ENCODE measurements at places on chromosomes 3 and 15.

GRCh38 chr3:100076731-100077529 is 37.4 kb downstream of the FILIP1L start:
- no peak for DNase-seq

- DNase-seq, result peak; percentile 65
Observed at GRCh38 chr3:143307613-143308183, 188.1 kb downstream of the CHST2 start.

DNA sequence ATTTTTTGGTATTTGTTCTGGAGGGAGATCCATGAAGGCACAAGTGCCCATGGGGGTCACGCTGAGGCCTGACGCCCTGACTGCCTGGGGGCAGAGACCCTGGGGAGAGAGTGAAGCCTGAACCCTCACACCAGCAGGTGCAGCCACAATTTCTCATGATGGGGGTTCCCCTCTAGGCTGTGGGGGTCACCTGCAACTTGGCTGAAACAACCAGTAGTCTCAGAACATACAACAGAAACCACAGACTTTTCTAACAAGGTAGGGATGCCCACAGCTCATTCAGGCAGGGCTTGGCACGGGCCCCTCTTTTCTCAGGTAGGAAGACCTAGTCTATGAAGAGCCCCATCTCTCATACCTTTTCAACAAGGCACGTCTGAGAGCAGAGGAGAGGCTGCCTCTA is 245.1 kb downstream of the ADAMTS17 start:
- DNase-seq, result no peak

GRCh38 chr3:13515786-13516759 is 32.9 kb upstream of the FBLN2 start:
- no peak for DNase-seq

DNA sequence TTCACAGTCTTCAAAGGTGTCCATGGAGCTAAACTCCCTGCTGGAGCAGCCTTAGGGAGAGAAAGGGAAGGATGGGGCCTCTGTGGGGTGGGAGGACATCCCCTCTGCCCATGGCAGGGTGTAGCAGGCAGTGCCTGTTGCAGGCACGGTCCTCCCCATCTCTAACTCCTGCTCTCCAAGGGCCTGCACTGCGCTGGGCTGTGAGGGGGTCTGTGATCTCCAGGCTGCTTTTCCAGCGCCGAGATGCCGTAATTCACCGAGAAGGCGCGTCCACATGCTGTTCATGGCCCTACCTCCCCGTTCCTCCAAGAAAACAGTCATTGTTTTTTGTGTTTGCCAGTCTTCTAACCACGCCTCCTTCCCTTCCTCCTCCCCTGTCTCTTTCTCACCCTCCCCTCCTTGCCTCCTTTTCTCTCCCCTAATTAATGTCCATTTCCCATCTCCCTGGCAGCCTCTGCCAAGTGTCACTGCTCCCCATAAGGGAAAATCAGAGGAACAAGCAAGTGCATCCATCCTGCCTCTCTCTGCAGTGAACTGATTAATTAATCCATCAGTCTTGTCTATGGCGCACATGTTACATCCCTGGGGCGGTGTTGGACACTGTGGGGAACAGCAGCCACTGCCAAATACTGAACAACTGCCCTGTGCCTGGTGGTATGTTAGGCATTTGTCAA is 17.7 kb upstream of the LAMP3 start:
- no peak for DNase-seq

GRCh38 chr3:171790898-171791691 is 19.2 kb downstream of the PLD1 start:
- no peak for DNase-seq

DNA sequence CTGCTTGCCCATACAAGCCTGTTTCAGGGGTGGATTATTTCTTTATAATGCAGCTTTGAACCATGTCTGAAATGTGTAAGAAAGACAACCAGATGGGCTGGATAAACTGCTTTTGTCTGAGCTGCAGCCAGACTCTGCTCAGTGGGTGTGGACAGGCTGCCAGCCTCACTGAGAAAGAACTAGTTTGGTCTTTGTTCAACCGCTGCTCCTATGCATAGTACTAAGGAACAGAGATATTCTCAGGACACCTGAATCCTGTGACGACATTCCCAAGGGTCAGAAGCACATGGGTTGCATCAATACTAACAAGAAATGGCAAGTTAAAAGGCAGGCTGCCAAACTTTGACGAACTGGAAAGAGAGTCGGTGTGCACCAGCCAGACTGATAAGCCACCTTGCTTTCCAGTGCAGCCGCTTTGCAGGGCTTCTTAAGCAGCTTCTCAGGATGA is 57.2 kb downstream of the PLD1 start:
- no peak for DNase-seq

DNA sequence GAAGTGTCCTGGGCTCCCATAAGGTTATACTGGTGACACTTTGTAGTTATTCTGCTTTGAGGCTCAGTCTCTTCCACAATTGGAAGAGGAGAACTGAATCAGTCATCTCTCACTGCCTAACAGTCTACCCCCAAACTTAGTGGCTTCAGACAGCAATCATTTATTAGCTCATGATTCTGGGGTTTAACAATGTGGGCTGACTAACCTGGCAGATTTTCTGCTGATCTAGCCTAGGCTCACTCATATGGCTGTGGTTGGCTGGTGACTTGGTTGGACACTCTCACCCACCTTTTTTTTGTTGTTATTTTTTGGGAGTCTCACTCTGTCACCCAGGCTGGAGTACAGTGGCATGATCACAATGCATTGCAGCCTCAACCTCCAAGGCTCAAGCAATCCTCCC is 7.1 kb downstream of the GPD1L start:
- no peak for DNase-seq

- DNase-seq, result no peak
Observed at GRCh38 chr3:194089357-194090177, 46.4 kb upstream of the HES1 start.

DNA sequence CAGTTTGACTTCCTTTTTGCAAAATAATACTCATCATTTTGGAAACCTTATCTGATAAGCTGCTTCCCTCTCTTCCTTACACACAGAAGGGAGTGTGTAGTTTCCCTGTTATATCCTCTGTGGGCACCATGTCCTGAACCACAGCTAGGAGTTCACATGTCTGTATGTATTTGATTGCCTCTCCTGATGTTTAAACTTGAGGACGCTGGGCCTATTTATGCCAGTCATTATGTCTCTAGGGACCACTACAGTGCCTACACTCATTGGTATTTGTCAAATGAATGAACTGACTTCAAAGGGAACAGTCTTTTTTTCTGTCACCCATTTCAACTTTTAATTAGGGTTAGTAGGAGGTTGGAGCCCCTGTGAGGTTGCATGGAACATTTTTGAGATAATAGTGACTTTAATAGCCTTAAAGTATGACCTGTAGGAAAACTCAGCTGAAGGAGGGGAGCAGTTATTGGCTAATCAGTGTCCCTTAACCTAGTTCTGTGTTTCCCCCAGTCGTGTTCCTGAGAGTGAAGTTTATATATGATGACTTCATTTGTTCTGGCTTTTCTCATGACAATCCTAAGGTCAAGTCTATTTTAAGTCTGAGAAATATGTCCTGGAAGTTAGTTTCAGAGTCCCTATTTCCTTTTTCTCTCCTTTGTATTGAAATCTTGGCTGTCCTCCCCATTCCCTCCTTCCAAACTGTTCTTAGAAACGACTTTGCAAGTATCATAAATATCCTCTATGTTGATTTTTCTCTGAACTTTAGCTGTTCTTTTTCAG is 28.9 kb downstream of the PDE8A start:
- DNase-seq, result peak; percentile 91

GRCh38 chr15:68204776-68205557 is at the start of gene CALML4:
Gene CALML4 (minus strand): TSS chr15:68205332. CDS start chr15:68205247, 85 bp downstream.
- no peak for DNase-seq

- no peak for DNase-seq
Observed at GRCh38 chr15:62822228-62822627, 220.3 kb upstream of the TPM1 start.

GRCh38 chr15:99165956-99166689 is 61.2 kb downstream of the SYNM start:
- DNase-seq, result no peak

DNA sequence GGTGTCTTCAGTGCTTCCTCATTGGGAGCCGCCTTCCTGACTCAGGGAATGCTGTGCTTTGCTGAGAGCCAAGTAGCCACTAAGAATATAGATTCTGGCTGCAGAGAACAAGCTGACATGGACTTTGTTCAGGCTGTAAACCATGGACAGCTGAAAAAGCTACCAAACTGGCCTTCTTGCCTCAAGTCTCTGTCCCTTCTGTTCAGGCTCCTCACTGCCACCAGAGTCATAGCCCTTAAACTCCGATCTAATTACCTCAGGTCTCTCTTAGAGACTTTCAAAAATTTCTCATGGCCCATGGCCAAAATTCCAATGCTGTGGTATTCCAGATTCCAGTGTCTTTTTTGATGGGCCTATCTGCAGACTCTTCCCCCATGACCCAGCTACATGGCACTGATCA is 19.4 kb upstream of the PTX3 start:
- DNase-seq, result no peak

DNA sequence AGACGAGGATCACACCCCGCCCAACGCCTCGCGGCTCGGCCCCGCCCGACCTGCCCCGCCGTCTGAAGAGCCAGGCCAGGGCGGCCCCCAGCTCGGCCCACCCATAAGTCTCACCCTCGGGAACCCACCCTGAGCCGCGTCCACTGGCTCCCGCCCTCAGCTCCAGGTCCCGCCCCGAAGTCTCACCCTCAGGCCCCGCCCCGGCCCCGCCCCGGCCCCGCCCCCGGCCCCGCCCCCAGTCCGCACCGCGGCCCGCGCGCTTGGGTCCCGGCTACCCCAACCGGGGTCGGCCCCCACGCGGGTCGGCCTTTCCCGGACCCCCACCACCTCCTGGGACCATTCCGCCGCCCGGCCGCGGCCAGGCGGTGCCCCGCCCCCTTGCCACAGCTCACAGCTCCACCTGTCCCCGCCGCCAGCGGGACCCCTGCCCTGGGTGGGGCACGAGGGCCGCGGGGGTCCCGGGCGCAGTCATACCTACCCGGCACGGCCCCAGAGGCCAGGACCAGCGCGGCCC is 489 bp downstream of the CSPG5 start:
- DNase-seq, result peak; percentile 24

GRCh38 chr3:78048698-78049097 is 1008.8 kb downstream of the ROBO2 start:
- DNase-seq, result no peak
